ENCODE measurements at places on chromosomes 6 and 20.

DNA sequence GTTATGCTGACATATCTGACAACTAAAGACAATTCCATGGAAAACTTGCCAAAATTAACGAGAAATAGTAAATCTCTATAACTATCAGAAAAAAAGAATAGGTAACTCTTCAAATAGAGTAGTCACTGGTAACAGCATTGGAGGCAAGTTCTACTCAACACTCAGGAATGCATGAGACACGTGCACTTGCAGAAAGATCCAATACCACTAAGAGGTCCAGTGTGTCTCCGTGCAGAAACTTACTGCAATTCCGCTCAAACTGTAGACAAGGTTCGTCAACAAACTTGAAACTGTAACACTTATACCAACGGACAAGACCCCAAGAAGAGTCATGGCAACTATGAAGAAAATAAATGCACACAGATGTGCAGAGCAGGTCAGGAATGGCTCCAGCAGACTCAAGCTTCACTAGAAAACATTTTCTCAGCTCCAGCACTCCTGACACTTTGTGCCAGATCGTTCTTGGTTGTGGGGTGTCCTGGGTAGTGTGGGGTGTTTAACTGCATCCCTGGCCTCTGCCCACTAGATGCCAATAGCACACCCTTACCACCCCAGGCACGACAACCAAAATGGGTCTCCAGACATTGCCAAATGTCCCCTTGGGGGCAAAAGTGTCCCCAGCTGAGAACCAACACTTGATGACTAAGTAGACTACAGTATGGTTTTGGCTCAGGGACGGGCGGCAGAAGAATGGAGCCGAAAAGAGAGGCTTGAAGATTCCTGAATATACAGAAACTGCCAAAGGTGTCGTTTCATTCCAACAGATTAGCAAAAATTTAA lies 134.8 kb downstream of the DTNBP1 start:
- no peak for DNase-seq

DNA sequence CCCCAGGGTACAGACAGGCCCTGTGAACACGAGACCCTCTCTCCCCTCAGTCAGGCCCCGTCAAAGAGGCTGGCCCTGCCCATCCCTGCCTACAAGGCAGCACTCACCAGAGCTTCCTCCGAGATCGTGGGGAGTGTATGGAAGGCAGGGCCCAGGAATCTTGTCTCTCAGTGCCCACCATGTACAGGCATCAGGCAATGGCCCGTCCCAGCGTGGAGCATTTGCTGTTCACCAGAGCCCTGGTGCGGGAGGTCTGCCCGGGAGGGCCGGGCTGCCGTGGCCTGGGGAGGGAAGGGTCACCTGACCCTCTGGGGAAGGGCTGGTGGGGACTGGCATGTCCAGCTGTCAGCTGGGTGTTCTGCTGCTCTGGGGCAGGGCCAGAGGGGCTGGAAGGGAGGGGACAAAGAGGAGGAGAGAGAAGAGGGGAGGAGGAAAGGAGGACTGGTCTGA lies at the start of gene IP6K3:
Gene IP6K3 (minus strand): TSS at position 255 of the 450 bp plus-strand sequence. CDS start 11,429 bp downstream, outside the sequence.
- no peak for DNase-seq

DNA sequence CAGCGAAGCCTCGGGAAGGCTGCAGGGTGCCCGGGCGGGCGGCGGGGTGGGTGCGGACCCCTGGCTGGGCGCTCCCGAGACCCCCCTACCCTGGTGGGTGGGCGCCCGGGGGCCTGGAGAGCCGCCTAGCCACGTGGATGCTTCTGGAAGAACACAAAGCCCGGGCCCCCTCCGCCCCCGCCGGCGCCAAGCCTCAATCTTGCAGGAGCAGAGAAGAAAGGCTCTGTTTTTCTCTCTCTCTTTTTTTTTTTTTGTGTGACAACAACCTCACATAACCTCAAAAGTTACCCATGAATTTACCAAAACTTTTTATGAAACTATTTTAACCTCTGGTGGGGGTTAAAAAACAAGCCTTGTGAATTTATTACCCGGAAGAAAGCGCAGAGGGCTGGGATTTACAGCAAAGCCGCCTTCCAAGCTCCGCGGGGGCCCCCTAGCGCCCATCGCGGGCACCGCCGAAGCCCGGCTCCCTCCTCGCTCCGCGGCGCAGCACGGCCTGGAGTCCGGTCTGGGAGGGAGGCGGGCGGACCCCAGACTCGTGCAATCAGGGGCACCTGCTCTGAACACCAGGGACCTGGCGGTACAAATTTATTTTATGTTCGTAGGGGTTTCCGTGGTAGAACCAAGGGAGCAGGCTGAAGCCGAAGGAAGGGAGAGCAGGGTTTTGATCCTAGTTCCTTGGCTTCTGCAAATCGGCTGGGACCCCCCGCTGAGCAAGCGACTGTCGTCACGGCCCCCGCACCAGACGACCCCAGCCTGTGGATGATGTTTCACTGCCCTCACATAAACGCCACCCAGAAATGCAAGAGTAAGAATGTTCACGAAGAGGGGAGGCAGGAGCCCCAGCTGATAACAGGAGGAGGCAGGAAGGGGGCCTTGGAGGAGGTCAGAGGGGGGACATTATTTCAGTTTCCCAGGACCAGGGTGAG lies 58.9 kb downstream of the ZNF831 start:
- peak; percentile 95 for DNase-seq

GRCh38 chr6:3919130-3919628 lies 70.0 kb downstream of the FAM50B start:
- no peak for DNase-seq

DNA sequence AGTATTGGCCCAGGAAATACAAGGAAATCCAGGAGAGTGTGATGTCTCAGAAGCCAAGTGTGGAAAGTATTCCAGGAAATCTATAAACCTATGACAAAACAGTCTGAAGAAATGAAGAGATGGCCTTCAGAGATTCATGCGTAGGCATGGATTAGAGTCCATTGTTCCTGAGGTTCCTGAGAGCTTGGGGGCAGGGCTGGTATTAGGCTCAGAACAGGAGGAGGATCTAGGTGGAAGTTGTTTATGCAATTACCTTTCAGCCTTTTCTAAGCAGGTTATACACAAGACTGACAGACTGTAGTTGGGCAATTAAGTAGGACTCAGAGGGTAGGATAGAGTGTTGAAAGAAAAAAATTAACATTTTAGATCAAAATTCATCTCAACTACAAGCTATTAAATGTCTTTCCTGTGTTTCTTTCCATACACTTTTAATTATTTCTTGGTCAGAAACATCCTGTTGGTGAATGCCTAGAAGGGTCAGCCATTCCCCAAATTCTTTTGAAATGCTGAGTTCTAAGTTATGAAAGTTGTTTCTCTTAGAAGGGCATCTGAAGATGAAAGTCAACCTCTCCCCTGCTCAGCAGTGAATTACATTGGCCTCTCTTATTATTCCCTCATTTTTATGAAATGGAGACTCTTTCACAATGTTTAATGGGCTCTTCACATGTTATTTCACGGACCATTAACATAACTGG lies 201.2 kb upstream of the MYLIP start:
- DNase-seq, result no peak

DNA sequence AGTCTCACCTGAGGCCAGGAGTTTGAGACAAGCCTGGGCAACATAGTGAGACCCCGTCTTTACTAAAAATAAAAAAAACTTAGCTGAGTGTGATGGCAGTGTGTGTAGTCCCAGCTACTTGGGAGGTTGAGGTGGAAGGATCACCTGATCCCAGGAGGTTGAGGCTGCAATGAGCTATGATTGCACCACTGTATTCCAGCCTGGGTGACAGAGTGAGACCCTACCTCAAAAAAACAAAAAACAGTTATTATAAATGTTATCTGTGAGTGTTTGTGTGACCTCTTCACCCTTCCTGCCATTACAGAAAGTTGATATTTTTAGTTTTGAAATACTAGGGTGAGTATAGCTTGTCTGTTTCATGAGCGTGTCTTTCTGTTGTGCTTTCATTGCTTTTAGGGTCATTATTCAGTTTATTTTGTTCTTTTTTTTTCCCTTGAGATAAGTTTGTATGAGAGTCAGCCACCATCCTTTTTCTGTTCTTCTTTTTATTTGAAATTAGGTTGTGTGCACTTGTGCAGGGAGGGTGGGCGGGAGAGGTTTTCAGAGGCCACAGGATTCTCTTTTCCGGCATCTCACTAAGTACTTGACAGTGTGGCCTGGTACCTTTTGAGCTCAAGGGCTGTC lies 26.2 kb downstream of the CDYL start:
- DNase-seq, result no peak

GRCh38 chr6:28643017-28643740 lies 117.5 kb downstream of the GPX5 start:
- DNase-seq, result peak; percentile 58

Data from Calu3 (cell line).